ENCODE measurements at places on chromosomes 12 and 14.

GRCh38 chr12:130922511-130922953, 31.2 kb upstream of the ADGRD1 start:
- DNase-seq, result no peak

GRCh38 chr12:49358483-49359141, 8.7 kb upstream of the SPATS2 start:
- no peak for DNase-seq

- no peak for DNase-seq
Measured at GRCh38 chr12:124551268-124552144, 15.9 kb downstream of the NCOR2 start.

DNA sequence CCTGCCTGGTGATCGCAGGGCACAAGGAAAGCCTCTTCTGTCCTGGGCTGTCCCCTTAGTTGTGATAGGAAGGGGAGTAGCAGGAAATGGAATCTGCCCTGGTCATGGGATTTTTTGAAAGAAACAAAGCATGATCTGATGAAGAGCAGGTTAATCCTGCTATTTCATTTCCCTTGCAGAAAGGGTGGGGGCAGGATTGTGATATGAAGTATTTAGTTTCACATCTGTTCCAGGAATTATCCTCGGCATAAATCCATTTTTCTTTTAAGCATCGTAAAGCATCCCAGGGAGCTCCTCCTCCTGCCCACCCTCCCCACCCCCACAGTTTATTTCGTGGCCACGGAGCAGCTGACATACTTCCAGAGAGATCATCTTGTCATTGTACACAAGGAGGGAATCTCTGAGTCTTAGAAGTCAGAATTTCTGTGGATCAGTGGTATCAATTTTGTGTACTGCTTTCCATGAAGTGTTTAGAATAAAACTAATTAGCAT, 53.1 kb downstream of the TGFB3 start:
- DNase-seq, result no peak

GRCh38 chr12:82608706-82609105, 78.0 kb upstream of the TMTC2 start:
- DNase-seq, result no peak

DNA sequence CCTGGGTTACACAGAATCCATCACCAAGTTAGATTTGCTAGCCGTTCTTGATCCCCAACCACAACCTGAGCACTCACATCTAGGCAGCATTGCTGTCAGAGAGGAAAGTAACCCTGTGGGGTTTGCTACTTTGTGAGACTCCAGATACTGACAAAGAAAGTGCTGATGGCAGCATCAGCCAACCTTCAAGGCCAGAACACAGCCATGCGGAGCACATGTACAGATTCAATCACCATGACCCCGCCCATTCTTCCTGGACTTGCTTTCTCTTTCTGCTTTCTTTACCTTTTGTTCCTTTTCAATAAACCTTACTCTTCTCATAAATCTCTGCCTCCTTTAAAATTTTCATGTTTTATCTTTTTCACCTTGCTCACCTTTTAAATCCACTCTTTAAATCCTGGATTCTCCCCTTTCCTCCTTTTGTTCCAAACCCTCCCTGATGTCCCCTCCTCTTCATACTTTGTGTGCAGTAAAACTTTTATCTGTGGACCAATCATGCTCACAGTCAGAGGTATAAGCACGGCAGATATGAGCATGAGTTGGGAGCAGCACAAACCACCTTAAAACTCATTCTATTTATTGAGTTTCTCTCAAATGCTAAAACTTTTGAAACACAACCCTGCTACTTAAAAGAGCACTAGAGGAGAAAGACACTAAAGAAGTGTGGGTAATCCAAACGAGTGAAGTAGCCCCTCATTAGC, 21.9 kb upstream of the CERS5 start:
- no peak for DNase-seq
